Activated CD4-positive, alpha-beta T cell treated with anti-CD3 and anti-CD28 coated beads for 36 hours (primary cell): ENCODE measurements at places on chromosomes 16 and 17. TPM values are rescaled to one million over a fixed set of nuclear protein-coding genes. Genes with fewer than 3 reads are reported as not detected.

DNA sequence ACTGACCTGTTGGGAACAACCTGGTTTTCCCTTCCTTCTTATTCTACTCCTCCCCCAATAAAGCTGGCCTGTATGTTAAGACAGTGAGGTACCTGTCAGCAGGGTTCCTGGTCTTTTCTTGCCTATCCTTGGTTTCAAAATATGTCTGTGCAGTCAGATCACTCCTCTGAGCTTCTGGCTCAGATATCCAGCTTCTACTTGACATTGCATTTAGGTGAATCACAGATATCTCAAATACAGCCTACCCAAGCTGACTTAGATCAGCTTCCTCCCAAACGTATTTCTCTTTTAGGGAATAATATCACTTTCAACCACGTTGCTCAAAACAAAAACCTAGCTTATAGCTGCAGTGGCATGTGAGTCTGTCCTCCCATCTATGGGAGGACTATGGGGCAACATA is 48.7 kb downstream of the TEX14 start:
- DNase-seq = no peak

DNA sequence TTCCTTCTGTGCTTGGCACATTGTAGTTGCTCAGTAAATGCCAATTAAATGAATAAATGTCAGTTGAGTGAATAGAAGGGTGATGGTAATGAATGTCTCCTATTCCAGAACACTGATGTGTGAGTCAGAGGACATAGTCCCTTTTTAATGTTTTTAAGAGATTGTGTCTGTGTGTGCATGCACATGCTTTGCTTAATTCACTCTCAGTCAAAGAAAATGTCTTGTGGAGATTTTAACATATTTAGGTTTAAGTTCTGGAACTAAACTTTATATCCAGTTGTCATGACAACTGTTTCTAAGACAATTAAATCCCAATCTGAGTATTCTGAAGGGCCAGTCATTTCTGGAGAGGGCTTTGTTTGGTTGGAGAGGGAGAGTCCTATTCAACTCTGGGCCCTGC is 255.3 kb upstream of the CDH11 start:
- DNase-seq = no peak

DNA sequence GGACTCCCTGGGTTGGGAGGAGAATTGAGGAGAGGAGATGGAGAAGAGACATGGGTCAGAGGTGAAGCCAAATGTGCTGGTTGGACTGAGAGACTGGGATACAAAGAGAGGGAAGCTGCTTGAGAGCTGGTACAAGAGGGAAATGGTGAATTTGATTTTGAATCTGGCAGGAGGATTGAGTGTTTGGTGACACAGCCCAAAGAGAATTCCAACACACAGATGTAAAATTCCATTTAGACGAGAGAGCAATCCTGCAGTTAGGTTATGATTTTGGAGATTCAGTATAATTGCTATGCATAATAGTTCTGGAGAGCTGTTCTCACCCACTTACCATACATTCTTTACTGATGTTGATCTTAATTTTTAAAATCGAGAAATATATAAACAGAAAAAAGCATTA is 57.7 kb downstream of the HSD17B2 start:
- DNase-seq = no peak

GRCh38 chr16:2008009-2008526 is 1.6 kb downstream of the ZNF598 start:
- peak; percentile 53 for DNase-seq

DNA sequence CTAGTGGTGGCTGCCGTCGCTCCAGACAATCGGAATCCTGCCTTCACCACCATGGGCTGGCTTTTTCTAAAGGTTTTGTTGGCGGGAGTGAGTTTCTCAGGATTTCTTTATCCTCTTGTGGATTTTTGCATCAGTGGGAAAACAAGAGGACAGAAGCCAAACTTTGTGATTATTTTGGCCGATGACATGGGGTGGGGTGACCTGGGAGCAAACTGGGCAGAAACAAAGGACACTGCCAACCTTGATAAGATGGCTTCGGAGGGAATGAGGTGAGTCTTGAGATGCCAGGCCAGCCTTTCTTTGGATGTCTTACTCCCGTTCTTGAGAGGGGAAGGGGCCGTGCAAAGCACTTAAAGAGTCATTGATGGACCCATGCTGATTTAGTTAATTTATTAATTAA is 16.1 kb downstream of the ARSG start:
- DNase-seq = no peak

- DNase-seq = no peak
These were observed 41.0 kb downstream of the MAF start for GRCh38 chr16:79559532-79559931.

DNA sequence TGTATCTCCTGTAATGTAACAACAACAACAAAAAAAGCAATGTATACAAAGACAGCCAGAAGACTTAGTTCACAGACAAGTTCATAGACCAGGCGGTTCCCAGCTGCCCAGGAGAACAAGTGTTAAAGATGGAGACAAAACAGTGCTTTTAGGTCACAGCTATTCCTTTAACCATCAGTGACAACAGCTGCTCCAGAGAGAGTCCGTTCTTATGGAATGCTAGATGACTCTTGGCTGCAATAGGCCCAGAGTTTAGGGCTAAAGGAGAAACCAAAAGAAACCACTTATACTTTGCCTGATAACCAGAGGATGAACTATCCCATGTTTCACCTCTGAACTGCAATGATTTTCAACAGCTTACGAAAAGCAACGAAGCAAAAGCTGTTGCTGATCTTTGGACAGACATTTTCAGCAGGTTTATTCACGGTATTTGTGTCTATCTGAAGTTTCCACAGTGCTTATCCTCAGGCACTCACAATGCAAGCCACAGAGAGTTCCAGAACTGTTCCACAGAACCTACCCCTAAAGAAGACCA is 6.0 kb downstream of the ZCCHC14 start:
- no peak for DNase-seq

FHOD1 gene
- 77.2 TPM for total RNA-seq

C17orf113 gene
- total RNA-seq = 0.32 TPM

DNA sequence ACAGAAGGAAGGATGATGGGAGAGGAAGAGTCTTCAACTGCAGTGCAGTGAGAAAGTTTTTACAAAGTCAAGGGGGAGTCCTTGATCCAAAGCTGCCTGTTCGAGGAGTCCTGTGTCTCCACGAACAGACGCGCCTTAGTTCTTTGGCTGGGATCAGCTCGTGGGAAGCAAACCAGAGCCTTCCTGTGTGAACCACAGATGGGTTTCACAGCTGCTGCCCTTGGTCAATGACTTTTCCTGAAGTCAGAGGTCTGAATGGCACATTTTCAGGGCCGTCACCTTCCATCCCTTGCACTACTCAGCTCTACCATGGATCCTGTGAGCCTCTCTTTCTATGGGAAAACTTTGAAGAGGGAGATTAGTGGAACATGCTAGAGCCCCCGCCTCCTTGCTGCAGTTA is 4.2 kb upstream of the SBK1 start:
- no peak for DNase-seq

DNA sequence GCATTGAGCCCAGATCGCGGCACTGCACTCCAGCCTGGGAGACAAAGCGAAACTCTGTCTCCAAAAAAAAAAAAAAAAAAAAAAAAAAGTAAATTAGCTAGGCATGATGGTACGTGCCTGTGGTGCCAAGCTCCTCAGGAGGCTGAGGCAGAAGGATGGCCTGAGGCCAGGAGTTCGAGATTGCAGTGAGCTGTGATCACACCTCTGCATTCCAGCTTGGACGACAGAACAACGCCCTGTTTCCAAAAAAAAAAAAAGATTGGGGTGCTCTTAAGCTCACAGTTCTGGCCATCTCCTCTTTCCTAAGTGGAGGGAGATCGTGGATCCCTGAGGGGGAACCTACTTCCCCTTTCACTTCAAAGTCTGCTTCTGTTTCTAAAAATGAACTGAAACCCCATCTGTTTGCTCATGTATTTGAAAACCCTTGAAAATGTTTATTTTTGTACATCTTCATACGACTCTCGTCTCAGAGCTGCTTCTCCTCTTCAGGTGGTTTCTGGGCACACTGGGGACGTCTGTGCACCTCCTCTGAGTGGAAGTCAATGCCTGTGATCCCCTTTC is 138.8 kb downstream of the PRKCA start:
- no peak for DNase-seq

DNA sequence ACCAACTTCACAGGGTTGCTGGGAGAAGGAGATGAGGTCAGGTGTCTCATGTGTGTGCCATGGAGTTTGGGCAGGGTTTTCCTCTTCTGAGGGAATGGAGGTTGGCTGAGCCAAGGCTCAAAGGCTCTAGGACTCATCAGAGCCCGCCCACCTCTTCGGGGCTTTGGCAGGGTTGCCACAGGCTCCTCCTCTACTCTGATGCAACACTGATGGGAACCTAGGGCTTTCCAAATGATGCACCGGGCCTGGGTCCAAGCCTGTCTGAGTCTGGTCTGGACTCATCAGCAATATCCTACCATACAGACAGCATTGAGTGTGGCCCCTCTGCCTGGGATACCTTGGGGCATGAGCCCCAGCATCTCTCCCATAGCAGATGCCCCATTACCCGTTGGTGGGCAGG is 59.5 kb upstream of the LHX1 start:
- DNase-seq = peak; percentile 36

NAGS gene
- total RNA-seq = 1.5 TPM

DNA sequence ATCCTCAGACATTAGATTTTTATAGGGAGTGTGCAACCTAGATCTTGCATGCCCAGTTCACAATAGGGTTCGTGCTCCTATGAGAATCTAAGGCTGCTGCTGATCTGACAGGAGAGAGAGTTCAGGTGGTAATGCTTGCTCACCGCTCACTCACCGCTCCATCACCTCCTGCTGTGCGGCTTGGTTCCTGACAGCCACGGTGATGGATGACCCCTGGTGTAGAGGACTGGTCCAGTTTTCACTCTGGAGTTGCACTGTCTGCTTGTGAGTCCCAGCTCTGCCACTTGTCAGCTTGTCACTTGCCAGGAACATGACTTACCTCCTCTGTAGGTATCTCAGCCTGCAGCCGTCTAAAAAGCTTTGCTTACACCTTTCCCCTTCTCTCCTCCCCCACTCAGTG is 214.6 kb downstream of the SNX29 start:
- no peak for DNase-seq

DNA sequence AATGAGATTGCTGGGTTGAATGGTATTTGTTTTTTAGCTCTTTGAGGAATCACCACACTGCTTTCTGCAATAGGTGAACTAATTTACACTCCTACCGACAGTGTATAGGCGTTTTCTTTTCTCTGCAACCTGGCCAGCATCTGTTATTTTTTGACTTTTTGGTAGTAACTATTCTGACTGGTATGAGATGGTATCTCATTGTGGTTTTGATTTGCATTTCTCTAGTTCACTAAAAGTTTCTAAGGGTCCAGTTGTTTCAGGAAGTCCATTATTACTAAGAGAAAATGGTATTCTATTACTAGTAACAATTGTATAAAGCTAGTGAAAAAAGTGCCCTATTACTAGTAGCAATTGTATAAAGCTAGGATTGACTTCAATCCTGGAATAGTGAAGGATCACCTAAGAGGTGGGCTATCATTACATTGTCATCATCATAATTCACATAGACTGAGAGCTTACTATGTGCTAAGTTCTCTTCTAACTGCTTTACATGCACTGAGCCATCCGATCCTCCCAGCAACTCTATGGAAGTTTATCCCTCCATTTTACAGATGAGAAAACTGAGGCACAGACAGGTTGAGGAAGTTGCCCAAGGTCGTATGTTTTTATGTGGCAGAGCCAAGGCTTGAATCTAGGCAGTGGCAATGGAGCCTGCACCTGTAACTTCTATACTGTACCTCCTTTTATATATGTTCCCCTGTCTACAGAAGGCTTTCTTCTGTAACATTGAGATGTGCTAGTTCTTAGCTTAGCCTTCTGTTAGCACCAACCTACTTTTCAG is 13.4 kb upstream of the SMIM36 start:
- DNase-seq = no peak

PHKB gene
- total RNA-seq = 12.6 TPM

- no peak for DNase-seq
These were observed 26.7 kb upstream of the ITGB4 start for GRCh38 chr17:75694536-75694935.

DNA sequence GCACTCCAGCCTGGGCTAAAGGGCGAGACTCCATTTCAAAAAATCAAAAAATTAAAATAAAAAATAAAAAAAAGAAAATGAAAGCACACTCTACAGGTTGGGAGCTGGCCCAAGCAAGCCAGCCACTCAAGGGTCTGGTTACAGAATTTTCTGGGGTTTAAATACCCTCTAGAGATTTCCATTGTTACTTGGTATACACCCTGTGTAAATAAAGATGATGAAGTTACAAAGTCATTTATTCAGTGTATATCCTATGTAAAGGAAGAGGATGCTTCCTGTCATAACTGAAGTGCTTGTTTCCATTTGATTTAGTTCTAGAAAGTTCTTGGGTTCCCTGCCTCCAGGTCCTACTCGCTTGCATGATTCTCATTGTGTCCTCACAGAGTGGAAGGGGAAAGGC is 79.9 kb upstream of the C17orf78 start:
- no peak for DNase-seq

DNA sequence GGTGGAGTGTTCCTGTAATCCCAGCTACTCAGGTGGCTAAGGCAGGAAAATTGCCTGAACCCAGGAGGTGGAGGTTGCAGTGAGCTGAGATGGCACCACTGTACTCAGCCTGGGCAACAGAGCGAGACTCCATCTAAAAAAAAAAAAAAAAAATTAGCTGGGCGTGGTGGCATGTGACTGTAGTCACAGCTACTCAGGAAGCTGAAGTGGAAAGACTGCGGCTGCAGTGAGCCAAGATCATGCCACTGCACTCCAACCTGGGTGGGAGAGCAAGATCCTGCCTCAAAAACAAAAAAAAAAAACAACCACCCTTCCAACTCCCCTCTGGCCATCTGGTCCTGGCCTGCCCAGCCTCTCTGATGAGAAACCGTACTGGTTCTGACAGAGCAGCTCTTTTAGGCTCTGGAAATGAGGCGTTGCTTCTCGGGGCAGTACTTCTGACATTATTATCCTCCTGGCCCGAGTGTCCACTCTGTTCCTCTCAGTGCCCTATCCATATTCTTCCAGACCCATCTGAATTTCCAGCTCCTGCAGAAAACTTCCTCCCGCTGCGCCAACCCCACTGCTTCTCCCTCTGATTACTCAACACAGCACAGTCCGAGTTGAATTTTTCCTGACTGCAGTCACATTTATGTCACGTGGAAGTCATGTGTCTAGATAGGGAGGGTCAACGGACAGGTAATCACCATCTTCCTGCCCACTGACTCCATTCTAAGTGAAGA is 13.3 kb downstream of the GGA2 start:
- no peak for DNase-seq

DNA sequence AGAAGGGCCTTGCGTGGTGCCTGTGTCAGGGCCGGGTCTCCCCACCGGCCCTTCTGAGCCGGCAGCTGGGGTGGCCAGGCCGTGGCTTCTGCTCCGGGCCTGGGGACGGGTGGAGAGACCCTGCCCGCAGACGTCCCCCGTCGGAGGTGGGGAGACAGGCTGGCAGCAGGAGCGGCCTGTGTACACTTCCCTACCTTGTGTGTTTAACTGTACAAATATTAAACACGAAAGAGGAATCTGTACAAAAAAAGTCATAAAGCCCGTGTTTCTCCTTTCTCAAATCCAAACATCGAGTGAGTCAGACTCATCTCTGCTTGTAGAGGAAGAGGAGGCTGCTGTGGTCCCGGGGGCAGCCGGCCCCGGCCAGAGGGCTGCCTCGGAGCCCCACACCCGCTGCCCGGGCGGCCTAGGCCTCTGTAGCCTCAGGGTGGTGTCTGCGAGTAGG is 2.0 kb downstream of the CACNA1H start:
- DNase-seq = no peak

PRAC2 gene
- total RNA-seq = not detected

NPIPA2 gene
- total RNA-seq = 1.8 TPM
